ENCODE measurements at places on chromosomes 11 and 22.

DNA sequence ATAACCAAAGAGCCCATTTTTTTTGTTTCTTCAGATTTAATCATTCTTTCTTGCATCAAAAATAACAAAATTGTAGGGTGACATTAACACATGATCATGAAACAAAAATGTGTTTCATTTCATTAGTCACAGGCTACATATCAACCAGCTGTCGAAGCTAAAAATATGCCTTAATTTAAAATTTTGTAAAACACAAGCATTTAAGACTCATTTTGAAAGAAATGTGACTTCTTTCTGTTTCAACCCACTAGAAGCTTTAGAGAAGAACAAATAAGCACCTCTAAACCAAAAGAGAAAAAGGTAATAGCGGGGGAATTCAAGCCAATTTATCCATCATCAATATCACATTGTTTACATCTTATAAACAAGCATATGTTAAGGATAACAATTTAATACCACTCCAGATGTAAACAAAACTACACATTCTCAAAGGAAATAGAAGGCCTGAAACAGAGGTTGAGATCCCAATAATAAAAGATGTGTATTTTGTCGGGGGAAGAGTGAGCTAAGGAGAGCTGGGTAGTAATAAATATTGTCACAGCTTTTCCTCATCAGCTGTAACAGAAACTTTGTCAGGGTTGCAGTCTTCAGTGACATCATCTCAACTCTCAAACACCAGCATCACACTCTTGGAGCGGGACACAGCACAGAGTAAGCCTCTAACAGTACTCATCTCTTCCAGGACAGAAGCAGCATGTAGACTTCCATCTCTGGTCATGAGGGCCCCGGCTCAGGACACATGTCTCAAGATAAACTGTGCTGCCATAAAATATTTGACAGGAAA lies 42.0 kb downstream of the ALG9 start:
- no peak for DNase-seq

DNA sequence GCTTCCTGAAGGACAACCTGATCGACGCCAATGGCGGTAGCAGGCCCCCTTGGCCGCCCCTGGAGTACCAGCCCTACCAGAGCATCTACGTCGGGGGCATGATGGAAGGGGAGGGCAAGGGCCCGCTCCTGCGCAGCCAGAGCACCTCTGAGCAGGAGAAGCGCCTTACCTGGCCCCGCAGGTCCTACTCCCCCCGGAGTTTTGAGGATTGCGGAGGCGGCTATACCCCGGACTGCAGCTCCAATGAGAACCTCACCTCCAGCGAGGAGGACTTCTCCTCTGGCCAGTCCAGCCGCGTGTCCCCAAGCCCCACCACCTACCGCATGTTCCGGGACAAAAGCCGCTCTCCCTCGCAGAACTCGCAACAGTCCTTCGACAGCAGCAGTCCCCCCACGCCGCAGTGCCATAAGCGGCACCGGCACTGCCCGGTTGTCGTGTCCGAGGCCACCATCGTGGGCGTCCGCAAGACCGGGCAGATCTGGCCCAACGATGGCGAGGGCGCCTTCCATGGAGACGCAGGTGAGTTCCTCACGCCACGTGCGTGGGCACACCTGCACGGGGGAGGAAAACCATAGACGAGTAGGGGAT lies 1.5 kb downstream of the BCR start:
- DNase-seq, result no peak

- DNase-seq, result peak; percentile 81
These were observed 706 bp downstream of the SF1 start for GRCh38 chr11:64777449-64778222.

- DNase-seq, result no peak
These were observed 10.5 kb upstream of the MYEOV start for GRCh38 chr11:69283446-69283845.

- no peak for DNase-seq
These were observed 18.5 kb downstream of the FIBIN start for GRCh38 chr11:27012234-27012921.

GRCh38 chr22:37032134-37032534 lies 12.6 kb downstream of the MPST start:
- DNase-seq, result no peak

All from activated T-cell treated with anti-CD3 and anti-CD28 coated beads for 48 hours (primary cell).